ENCODE measurements at places on chromosomes 6 and 20. TPM values are rescaled to one million over a fixed set of nuclear protein-coding genes. Genes with fewer than 3 reads are reported as not detected.
A peak's percentile ranks its signal among the peaks of the same experiment; 100 is the strongest.

Gene HRH3
- not detected for total RNA-seq

Gene SLC35B3
- 13.9 TPM for total RNA-seq

Gene TMEM200A
- total RNA-seq: not detected

Gene EPPIN
- total RNA-seq: not detected

Gene NEURL2
- 9.9 TPM for total RNA-seq

Gene OR2H1
- not detected for total RNA-seq

Gene PPIL6
- 1.3 TPM for total RNA-seq

Gene NHLRC1
- total RNA-seq: not detected

Gene EYS
- not detected for total RNA-seq

Gene TRAM2
- 34.9 TPM for total RNA-seq

Gene KCNQ5
- total RNA-seq: 25.8 TPM

Gene TRDN
- not detected for total RNA-seq

- DNase-seq: no peak
These were observed 3.1 kb upstream of the STX16 start for GRCh38 chr20:58647796-58648501.

- DNase-seq: no peak
These were observed 6.4 kb downstream of the OSBPL2 start for GRCh38 chr20:62244644-62245108.

- no peak for DNase-seq
These were observed 384.8 kb downstream of the ADGRB3 start for GRCh38 chr6:69019832-69020231.

GRCh38 chr6:40640599-40641227 lies 53.5 kb upstream of the LRFN2 start:
- DNase-seq: no peak

DNA sequence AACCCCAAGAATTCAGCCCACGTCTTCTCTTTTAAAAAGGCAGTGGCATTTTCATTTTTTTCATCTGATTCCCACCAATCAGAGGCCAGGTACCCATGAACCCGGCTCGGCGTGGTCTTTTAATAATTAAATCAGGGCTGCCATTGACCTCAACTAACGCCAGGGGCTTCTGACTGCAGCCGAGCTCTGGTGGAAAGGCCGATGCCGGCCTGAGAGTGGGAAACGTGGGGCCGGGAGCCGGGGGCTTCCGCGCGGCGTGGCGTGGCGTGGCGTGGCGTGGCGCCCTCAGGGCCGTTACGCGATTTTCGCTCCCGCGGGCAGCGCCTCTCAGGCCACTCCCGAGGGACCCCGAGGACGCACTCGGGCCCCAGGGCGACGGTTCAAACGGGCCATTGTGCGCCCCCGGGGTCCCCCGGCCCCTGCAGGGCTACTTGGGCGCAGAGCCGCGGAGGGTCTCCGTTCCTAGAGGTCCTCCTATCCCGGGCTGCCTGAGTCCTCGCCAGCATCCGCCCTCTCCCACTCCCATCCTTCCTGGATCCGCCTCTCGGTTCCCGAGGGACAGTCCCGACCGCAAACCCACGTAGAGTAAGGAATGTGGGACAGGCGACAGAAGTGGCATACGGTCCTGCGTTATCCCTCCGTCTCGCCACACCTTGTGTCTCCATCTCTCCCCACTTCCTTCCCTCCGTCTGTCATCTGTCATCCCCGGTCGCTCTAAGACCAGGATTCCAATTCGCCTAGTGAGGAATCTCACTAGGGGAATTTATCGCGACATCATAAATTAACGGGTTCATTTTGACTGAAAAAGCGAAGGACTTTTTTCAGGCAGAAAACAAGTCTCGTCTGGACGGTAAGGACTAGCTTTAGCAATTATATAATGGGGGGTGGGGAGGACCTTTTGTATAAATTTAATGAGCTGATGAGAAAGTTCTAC lies 876 bp upstream of the TBPL1 start:
- peak; percentile 89 for DNase-seq

DNA sequence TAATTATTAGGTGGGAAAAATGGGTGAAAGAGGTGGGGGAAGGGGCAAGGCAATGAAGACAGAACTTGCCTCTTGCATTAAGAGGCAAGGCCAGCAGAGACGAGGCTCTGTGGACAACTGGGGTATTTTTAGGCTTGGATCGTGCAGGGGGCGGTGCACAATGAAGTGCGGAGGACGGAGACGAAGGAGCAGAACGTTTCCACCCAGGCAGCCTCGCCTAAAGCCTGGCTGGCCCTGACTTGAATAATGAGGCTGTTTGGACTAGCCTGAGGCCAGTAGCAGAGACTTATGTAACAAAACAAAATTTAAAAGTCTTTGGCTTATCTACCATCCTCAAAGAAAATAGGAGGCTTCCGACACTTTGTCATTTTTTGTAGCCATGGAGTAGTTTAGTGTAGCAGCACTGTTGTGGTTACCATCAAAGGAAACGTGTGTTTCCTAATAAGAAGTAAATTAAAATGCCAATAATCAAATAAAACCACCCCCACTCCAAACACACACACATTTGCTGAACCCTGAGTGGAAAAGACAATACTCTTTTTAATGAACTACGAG lies 370.0 kb upstream of the CNR1 start:
- no peak for DNase-seq

DNA sequence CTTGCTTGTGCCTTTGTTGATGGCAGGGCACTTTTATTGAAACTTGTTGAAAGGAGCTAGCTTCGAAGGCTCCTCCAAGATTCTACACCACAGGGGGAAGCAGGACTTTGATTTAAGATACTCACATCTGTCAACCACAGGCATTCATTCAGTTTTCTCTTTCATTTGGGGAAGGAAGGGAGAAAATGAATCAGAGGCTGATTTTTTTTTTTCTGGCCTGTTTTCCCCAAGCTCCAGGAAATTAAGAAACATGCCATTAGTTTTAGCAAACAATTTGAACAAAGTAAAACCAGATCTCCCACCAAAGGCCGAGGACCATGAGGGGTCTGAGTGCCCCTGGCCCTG lies 8.7 kb upstream of the APCDD1L start:
- no peak for DNase-seq

- no peak for DNase-seq
These were observed 187.0 kb upstream of the TAB2 start for GRCh38 chr6:149130508-149130907.

DNA sequence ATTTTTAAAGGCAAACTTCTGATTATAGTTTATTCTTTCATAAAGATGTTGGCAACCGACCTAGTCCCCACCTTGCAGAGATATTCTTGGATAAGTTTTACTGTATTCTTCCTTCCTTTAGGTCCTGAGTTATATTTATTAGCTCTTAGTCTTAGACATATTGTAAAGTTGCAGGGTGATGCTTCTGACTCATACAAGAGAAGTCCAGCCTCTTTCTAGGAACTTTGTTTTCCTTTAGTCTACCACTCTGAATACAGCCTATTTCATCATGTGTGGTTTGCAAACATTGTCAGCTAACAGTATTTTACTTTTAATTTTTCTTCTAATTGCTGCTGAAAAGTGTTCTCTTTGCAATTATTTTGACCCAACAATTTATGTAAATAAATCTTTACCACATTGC lies 686.7 kb downstream of the COL12A1 start:
- DNase-seq: no peak

GRCh38 chr6:47235964-47236760 lies 73.5 kb downstream of the TNFRSF21 start:
- peak; percentile 42 for DNase-seq

DNA sequence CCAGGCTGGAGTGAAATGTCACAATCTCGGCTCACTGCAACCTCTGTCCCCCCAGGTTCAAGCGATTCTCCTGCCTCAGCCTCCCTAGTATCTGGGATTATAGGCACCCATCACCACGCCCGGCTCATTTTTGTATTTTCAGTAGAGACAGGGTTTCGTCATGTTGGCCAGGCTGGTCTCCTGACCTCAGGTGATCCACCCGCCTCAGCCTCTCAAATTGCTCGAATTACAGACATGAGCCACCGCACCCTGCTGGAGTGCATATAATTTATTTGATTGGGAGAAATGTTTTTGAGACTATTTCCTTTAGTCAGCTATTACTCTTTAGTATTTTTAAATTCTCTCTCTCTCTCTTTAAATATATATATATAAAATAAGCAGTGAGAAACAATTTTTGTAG lies 29.8 kb downstream of the FAM83B start:
- DNase-seq: no peak

GRCh38 chr6:70375166-70375565 lies 38.1 kb upstream of the FAM135A start:
- DNase-seq: no peak

DNA sequence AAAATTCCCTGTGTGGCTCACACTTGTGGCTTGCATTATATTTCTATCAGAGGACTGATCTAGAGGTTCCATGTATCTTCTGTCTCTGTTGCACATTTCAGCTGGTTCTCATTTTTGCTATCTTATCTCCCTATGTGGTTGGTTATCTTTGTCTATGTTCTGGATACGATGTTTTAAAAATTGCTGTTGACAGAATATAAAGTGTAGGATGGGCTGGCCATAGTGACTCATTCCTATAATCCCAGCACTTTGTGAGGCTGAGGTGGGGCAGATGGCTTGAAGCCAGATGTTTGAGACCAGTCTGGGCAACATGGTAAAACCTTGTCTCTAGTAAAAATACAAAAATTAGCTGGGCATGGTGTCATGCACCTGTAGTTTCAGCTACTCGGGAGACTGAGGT lies 9.9 kb upstream of the ULBP3 start:
- DNase-seq: no peak

DNA sequence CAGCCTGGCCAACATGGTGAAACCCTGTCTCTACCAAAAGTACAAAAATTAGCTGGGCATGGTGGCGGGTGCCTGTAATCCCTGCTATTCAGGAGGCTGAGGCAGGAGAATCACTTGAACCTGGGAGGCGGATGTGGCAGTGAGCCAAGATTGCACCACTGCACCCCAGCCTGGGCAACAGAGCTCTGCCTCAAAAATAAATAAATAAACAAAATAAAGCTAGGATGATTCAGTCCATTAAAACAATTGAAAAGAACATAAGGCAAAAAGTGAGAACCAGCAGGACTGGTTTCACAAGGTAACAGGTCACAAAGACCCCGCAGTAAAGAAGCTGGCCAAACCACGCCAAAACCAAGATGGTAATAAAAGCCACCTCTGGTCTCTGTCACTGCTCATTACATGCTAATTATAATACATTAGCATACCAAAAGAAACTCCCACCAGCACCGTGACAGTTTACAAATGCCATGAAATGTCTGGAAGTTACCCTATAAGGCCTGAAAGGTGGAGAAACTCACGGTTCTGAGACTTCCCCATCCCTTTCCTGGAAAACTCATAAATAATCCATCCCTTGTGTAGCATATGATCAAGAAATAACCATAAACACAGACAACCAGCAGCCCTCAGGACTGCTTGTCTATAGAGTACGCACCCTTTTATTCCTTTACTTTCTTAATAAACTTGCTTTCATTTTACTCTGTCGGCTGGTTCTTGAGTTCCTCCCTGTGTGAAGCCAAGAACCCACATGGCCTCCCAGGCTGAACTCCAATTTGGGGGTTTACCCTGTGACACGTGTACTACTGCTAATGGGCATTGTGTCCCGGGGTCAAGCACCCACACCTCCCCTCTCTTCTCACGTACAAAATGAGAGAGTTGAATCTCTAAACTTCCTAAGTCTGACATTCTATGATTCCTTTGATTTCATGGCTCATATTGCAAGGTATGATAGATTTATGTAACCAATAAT lies 10.2 kb downstream of the LAMA4 start:
- DNase-seq: no peak

DNA sequence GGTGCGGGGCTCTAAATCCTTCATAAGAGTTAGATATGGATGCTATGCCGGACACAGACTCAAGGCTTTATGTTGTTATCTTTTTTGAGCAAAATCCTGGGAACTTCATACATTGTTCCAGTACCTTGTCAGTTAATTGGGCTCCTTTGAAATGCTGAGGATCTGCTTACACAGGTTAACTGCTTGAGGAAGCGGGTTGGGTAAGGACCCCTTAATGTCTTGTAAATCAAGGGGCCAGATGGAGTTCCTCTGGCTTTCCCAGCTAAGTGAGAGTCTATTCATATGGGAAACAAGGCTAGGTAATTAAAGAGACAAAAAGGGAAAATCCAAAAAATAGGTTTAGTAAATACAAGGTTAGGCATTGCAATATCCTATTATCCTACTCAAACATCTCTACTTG lies 141.5 kb downstream of the OR2B2 start:
- no peak for DNase-seq

GRCh38 chr20:23095499-23095898 lies 9.4 kb upstream of the CD93 start:
- no peak for DNase-seq

GRCh38 chr20:49399329-49399728 lies 83.1 kb downstream of the KCNB1 start:
- DNase-seq: no peak

DNA sequence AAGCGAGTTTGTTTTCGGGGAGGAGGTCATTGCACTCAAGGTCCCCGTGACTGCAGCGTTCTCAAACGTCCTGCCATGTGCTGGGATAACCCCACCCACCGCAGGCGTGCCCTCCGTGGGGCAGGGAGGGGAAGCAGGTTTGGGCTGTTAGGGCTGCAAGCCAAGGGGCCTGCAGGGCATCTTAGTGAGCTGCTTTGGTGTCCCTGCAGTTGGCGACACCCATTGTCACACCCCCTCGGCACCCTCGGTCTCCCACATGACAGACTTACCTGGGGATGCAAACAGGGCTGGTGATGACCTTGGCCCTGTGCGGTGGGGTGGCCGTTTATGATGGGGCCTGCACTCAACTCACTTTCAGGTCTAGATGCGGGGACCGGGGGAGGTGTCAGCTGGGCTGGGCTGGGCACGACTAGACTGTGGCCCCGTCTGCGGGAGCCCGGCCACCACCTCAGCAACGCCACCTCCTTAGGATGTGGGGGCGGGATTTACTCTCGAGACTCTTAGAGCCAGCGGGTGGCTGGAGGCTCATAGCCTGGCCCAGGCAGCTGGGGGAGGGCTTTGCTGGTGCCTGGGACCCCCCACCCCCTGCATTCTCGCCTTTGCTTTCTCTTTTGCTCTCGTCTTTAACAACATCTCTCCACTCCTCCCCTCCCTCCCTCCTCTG lies 6.5 kb upstream of the GATA5 start:
- DNase-seq: no peak

DNA sequence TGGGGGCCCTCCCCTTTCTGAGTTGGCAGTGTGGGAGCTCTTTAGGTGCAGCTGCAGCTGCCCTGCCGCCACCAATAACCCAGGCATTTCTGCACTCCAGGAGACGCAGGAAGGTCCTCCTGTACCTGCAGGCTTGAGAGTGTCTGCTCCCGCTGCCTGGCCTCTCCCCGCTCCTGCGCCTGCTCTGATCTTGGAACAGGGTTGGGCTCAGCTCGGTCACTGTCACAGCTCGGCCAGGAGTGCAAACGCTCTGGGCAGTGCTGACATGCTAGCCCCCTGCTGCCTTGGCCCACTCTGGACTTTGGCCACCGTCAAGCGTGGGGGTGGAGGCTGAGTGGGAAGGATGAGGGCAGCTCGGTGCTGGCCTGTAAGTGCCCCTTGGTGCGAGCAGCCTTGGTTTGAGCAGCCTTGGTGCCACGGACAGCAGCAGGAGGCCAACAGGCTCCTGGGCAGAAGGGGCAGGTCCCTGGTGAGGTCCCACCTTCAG lies 738.1 kb upstream of the GJE1 start:
- no peak for DNase-seq

DNA sequence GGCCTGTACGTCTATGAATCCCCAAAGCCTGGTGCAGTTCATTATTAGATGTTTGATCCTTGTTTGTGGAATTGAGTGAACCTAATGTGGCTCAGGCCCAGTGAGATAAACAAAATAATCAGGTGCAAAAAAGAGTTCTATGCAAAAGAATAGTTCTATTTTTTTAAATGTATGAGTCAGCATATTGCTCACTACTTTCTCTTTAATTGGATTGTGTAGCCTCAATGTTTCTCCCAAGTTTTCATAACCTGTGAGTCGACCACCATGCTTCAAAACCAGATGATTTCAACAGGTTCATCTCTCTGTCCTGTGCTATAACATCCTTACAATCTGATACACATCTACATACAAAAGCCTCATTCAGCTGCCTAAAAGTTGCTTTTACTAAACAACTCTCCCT lies 116.5 kb upstream of the HDAC2 start:
- DNase-seq: no peak
